ENCODE measurements at places on chromosomes 12 and 14. TPM values are rescaled to one million over a fixed set of nuclear protein-coding genes. Genes with fewer than 3 reads are reported as not detected.

DNA sequence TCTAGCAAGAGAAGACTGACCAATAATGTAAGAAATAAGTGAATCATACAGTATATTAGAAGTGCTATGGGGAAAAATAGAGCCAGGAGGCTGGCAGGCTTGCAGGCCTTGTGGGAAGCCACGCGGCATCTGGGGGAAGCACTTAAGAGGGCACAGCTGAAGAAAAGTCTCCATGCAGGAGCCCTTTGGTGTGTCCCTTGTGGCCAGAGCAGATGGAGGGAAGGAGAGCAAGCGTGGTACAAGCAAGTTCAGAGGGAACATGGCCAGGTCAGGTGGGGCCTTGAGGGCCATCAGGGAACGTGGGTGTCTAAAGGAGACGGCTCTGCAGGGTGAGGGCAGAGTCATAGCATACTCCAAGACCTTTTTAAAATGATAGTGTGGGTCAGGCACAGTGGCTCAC, 51.7 kb downstream of the LRRC74A start:
- no peak for DNase-seq

DNA sequence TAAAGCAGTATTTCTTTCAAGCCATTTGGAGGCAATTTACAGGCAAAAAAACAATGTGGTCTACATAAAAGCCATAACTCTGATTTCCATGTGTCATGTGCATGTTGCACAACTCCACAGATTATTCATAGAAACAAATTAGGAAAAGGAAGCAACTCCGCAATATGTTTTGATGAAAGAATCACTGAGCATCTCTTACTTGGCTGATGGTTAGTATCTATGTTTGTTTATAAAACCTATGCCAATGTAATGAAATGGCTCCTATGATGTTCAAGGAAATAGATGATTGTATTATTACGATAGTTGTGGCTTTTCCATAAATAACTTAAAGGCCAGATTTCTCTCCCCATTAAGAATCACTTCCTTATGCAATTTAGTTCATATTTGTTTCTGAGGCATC, 373.7 kb downstream of the CCDC91 start:
- no peak for DNase-seq

GRCh38 chr14:76305268-76305826, 70.6 kb upstream of the ESRRB start:
- DNase-seq = no peak

DNA sequence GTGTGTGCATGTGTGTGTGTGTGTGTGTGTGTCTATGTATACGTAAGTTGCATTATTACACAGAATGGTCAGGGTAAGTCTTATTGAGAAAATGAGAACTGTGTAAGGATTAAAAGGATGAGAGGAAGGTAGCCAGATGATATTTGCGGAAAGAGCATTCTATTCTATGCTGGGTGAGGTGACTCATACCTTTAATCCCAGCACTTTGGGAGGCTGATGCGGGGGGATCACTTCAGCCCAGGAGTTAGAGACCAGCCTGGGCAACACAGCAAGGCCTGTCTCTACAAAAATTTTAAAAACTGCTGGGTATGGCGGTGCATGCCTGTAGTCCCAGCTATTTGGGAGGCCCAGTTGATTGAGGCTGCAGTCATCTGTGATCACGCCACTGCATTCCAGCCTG, 103.7 kb downstream of the SLC38A1 start:
- no peak for DNase-seq

DNA sequence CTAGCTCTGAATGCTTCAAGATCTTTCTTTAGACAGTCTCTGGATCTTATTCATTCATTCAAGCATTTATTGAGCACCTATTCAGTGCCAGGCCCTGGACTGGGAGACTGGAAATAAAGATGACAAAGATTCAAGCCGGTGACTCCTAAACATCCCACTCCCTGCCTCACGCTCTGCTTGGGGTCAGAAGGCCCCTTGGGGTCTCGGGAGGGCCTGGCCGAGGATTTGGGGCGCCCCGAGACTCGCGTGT, 224 bp upstream of the DTX1 start:
- no peak for DNase-seq

DNA sequence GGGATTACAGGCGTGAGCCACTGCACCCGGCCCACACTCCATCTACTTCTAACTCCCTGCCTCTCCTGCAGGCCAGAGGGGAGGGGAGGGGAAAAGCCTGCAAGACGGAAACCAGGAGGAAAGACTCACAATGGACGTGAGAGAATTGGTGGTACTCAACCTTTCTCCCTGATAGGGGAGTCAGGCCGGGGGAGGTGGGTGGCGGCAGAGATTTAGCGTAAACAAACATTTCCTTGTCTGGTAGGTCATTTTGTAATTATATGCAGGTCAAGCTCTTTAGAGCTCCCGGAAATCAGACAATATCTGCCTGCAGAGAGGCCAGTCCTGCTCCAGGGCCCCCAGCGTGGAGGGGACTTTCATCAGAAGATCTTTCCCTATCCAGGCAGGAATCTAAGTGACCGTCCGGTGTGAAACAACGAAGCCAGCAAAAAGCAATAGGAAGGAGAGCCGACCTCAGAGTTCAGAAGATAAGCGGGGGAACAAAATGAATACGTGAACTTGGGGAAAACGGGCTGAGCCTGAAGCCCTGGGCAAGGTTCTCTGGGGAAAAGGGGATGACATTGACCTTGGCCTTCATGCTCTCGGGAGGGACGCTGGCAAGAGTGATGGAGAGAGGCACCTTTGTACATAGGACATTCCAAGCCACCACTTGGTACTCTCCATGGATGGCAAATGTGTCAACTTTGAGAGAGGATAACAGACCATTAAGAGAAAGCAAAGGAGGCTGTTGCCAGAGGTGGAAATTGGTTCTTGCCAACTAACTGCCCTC, 62.3 kb downstream of the SPRING1 start:
- DNase-seq = no peak

DNA sequence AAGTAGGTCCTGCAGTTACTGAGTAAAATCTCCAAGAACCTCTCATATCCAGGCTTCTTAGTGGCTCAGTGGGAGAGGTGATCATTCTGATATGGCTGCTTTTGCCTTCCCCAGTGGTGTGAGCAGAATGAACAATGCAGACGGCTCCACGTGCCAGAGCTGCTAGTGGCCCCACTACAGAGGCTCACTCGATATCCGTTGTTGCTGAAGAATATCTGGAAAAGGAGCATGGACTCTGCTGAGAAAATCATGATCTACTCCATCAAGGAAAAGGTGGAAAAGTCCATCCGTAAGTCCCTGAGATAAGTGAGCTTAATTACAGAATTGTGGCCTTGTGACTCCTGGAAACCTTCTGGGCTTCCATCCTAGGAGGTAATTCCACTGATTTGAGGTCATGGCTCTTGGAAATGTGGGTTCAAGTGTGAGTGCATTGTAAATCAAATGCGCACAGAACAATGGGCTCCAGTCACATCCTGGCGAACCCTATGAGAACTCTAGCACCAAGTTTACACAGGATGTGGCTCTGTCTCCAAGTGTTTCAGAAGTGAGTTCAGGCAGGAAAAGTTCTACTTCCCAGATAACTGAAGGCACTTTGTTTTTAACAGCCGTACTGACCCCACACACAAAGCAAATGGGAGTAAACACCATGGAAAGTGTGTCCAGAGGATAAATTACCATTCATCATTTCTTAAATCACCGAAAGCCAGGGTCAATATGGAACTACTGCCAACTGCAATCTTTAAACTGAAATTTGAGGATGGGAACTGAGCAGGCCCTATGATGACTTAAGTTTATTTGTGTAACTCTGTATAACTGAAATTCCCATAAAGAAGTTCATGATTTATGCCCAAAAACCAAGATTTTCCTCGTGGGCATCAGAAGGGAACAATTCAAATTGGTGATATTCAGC, 51.4 kb downstream of the PLEKHG7 start:
- no peak for DNase-seq

GRCh38 chr12:74915718-74916117, 293.9 kb downstream of the KCNC2 start:
- no peak for DNase-seq

- DNase-seq = no peak
Measured at GRCh38 chr14:91062600-91062999, 2.2 kb upstream of the RPS6KA5 start.

DNA sequence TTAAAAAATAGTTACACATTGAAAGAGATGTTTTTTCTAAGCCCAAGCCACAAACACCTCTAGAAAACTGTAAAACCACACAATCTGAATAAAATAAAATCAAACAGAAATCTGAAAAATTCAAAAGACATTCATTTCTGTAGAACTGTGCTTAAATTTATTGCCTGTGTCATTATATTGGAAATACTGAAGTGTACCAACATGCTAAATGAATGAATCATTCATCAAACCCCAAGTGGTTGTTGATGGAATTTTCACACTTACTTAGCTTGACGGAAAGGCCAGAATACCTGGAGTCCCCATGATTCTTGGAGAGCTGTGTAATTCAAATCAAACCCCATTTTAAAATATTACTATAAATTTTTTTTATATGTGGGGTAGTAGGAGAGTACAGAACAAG, 2.7 kb downstream of the KITLG start:
- no peak for DNase-seq

- DNase-seq = no peak
Measured at GRCh38 chr12:113244047-113244460, 22.8 kb downstream of the TPCN1 start.

- DNase-seq = no peak
Measured at GRCh38 chr12:61993734-61994345, 266.4 kb upstream of the USP15 start.

- no peak for DNase-seq
Measured at GRCh38 chr12:113260127-113260526, 38.9 kb downstream of the TPCN1 start.

DNA sequence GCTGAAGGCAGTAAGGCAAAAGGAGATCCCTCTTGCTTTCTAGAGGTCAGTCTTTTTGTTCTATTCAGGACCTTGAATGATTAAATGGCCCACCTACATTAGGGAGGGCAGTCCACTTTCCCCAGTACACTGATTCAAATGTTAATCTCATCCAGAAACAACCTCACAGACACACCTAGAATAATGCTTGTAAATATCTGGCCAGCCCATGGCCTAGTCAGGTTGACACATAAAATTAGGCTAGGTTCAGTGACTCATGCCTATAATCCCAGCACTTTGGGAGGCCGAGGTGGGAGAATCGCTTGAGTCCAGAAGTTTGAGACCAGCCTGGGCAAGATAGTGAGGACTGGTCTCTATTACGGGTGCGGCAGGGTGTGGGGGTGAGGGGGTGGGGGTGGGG, 43.5 kb downstream of the MIPOL1 start:
- no peak for DNase-seq

- DNase-seq = no peak
Measured at GRCh38 chr12:50232206-50232605, 51.1 kb downstream of the LIMA1 start.

- no peak for DNase-seq
Measured at GRCh38 chr12:84313323-84313675, 599.3 kb downstream of the SLC6A15 start.

DNA sequence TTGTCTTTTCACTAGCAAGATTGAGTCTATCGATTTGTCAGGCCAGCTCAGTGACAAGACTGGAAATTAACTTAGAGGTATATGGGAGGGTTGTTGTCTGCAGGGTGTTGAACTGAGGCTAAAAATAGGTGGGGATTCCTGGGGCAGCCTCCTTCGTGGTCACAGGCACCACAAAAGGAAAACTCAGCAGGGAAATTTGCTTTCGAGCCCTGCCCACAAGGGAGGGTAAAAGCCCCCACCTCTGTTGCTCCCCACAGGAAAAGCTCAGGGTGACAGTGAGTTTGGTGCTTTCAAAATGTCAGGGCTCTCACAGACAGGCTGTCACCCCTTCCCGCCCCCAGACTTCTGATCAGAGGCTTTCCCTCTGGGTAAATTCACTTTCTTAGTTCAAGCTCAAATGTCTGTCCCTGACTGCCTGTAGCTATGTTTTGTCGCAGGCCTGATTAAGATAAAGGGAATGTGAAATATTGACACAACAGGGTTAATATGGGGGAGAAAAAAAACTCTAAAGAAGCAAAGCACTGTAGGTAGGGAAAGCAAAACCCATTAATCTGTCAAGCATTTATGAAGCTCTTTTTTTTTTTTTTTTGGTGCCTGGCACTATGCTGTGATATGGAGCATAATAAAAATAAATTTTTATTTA, 11.7 kb upstream of the NFKBIA start:
- DNase-seq = no peak

The ABCD2 gene
- 0.34 TPM for total RNA-seq

The P2RX2 gene
- total RNA-seq = 8.6 TPM

The CLECL1 gene
- total RNA-seq = not detected

The TAS2R8 gene
- total RNA-seq = 0.42 TPM

The TAS2R20 gene
- 3.8 TPM for total RNA-seq

The RND1 gene
- total RNA-seq = 15.8 TPM

The ANO6 gene
- 40.1 TPM for total RNA-seq

The SMARCD1 gene
- total RNA-seq = 122 TPM

The RPS6KL1 gene
- total RNA-seq = 0.13 TPM
